Ascending aorta (tissue), 2 donors: ENCODE measurements at places on chromosomes 5 and 9.

DNA sequence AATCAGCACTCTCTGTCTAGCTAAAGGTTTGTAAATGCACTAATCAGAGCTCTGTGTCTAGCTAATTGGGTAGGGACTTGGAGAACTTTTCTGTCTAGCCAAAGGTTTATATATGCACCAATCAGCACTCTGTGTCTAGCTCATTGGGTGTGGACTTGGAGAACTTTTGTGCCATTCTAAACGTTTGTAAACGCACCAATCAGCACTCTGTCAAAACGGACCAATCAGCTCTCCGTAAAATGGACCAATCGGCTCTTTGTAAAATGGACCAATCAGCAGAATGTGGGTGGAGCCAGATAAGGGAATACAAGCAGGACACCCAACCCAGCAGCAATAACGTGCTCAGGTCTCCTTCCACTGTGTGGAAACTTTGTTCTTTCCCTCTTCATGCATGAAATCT, 298.6 kb upstream of the PTPRD start:
- no peak for DNase-seq

GRCh38 chr9:105656131-105656921, 5.9 kb upstream of the TAL2 start:
- DNase-seq: no peak

GRCh38 chr9:124766815-124767554, 4.1 kb downstream of the NR6A1 start:
- no peak for DNase-seq

DNA sequence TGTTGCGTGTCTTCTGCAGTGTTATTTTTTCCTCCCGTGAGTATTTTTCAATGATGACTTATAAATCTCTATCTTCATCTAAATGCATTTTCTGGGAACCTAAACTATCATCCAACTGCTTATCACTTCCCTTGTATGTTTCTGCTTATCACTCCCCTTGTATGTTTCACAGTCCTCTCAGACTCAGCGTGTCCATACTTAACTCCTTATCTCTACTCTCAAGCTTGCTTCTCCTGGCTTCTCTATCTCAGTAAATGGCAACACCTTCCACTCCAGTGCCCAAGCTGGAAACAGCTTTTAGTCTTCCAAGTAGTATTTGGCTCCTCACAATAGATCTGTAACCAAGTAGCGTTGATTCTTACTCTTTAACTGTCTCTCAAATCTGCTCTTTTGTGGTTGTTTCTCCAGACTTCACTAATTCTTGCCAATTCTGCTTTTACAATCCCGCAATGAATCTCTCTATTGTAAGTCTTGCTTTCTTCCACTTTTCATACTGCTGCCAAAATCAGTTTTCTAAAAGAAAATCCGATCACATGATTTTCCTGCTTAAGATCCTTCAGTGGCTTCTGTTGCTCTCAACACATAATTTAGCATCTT, 33.8 kb upstream of the TXNDC8 start:
- DNase-seq: no peak

- no peak for DNase-seq
Observed at GRCh38 chr5:88251048-88251711, 17.5 kb downstream of the TMEM161B start.

GRCh38 chr5:116961021-116961420, 386.4 kb upstream of the SEMA6A start:
- no peak for DNase-seq

- DNase-seq: no peak
Observed at GRCh38 chr5:9198394-9198793, 347.5 kb downstream of the SEMA5A start.

DNA sequence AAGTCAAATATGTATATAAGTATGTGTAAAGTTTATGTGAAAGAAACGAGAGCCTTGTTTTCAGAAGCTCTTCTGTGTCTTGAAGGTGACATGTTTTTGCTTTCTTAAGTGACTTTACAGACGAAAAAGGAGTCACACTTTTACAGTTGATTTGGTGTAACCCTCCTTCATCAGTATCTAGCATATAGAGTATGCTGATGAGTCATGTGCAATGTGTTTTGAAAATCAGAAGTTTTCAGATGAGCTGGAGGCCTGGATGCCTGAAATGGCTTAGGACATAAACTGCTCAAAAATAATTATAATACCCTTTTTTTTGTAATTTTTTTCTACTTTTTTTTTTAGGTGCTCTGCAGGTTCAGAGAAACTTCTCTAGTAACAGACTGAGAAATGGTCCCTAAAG, 209.5 kb downstream of the CD180 start:
- no peak for DNase-seq

DNA sequence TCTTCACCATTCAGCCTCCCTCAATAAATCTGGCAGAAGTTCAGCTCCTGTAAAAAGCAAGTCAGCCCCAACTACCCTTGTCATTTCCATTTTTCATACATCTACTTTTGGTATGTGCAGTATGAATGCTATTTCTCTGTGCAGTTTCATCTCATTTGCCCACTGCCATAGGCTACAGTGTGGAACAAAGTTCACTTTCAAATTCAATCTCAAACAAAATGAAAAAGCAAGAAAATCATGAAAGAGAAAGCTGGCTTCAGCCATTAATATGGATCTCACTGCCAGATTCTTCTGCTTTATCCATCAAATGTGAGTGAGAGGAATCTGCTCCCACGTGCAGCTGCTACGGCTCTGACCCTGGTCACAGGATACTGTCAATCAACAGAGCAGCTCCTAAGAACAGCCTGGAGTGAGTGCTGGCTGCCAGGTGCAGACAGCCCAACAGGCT, 494.2 kb downstream of the ZNF608 start:
- DNase-seq: no peak

- no peak for DNase-seq
Observed at GRCh38 chr5:206406-206805, 11.5 kb downstream of the CCDC127 start.

DNA sequence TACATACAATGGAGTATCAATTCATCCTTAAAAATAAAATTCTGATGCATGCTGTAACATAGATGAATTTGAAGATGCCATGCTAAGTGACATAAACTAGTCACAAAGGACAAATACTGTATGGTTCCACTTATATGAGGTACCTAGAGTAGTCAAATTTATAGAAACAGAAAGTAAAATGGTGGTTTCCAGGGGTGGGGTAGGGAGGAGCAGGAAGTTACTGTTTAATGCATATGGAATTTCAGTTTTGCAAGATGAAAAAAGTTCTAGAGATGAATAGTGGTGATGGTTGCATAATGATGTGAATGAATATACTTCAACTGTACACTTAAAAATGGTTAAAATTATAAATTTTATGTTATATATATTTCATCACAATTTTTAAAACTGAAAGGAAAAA, 57.3 kb upstream of the FNIP1 start:
- DNase-seq: no peak

DNA sequence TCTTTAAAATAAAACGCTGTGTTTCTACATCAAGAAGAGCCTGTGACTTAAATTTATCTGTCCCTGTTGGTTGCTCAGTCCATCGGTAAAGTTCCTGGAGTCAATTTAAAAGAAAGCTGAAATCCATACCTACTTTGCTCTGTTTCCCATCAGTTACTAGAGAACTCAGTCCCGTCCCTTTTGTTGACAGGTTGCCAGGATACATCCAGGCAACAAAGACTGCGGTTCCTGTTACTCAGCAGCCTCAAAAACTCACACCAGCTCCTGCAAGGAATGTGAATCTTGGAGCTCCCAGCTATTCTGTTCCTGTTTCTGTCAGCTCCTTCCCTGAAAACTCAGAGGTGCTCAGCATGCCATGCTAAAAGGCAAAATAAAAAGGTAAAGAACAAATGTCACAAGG, at the start of gene ZNF474:
Gene ZNF474, plus strand, starts transcription at position 241 of the 400 bp plus-strand sequence. CDS start 22,445 bp downstream, outside the sequence.
- no peak for DNase-seq

GRCh38 chr5:167866797-167867196, 424.6 kb upstream of the WWC1 start:
- DNase-seq: no peak

GRCh38 chr9:75133396-75133795, 45.1 kb downstream of the OSTF1 start:
- no peak for DNase-seq

DNA sequence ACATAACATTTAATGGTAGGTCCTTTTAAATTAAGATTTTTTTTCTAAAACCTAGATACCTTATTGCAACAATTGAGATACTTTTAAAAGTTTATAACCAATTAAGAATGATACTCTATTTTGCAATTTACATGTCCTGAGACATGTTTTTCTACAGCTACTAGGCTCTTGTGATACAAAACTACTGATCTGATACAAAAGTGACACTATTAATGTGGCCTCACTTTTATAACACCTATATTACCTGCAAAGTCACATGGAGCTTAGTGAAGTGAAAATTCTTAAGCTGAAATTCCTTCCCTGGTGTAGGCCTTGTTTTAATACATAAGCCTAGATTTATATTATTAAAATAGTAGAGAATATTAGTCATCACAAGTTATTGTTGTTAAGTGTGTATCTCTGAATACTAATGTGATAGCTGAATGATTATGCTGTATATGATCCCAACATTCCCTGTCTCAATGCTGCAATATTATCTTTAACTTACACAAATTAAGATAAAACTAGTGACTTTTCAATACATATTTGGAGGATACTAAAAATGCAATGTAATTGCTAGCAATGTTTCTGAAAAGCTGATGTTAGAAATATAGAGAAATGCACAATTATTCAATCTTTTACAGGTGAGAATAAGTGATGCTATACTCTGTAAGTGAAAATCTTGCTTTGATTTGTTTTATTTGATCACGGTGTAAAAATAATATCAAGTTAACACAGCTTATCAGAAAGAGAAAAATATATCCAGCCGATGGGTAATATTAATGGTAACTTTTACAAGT, 2.6 kb downstream of the NFIB start:
- no peak for DNase-seq

DNA sequence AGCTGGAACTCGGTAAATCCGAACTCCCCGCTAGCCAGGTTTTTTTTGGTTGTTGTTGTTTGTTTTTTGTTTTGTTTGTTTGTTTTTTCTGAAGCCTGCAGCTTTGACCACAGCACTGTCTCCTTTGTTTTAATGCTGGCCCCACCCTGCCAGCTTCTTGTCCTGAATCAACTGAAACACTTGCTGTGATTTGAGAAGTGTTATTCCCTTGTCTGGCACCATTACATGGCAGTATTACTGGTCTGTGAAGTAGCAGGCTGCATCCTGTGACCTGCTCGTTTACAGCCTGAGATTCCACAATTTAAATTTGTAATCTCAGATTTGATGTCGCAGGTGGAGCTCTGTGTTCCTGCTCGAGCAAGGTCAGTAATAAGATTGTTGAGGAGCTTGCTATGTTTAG, 1.4 kb upstream of the SLC36A2 start:
- DNase-seq: no peak

DNA sequence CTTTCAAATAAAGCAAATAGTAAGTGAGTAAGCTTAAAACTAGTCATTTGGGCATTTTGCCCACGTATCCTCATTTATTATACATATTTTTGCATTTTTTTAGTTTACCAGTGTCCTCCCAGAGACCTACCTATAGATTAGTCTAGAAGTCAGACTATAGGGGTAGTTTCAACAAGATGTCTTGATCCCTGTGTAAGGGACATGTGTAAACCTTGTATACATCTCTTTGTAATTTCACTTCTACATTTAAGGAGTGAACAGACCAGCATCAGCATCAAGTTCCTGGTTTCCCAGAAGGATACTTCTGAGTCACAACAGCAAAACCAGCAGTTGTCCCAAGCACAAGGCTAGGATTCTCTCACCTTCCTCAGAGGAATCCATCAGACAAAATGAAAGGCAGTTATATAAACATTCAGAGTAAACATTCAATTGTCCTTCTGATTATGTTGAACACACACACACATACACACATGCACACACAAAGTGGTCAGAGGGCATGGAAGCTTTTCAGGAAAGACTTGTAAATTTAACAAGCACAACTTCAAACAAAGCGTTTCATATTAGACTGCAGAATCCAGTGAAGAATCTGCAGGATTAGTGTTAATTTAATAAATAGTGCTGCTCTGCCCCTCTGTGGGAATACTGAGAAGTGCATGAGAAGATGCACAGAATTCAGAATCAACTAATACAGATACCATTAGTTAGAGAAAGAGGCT, 55.4 kb downstream of the HINT1 start:
- DNase-seq: no peak
